H4 (cell line): ENCODE measurements at places on chromosomes 1 and 21. TPM values are rescaled to one million over a fixed set of nuclear protein-coding genes. Genes with fewer than 3 reads are reported as not detected.

DNA sequence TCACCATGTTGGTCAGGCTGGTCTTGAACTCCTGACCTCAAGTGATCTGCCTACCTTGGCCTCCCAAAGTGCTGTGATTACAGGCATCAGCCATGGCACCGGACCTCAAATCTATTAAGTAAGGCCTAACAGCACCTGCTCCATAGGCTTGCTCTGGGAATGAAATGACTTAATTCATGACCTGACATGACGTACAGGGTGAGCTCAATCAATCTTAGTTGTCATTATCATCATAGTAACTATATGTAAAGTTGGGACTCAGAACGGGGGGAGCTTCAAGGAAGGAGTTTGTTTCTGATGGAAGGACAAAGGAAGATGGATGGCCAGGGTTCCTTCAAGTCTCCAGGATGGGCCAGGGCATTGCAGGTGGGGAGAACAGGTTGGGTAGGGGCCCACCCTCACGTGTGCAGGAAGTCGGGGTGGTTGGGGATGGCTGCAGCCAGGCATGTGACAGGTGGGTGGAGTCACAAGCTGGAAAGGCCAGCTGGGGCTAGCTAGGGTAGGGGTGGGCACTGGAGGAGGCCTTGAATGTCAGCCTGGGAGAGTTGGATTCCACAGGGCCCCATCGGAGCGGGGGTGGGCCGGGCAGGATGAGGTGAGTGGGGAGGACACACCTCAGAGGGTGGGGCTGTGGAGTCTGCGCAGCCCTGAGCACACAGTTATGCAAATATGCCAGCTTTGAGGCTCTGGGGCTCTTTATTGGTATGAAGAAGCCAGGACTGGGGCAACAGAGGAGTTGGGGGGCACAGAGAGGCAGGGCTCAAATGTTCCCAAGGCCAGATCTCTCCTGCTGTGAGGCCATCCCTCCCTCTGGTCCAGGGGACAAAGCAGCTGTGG, 9.6 kb downstream of the TRIM62 start:
- DNase-seq, result no peak

- peak; percentile 19 for DNase-seq
Measured at GRCh38 chr1:174222166-174222949, 63.0 kb downstream of the RABGAP1L start.

The TIAM1 gene
- 9.4 TPM in 2 replicates for total RNA-seq

The PROX1 gene
- total RNA-seq, result 0.14 and 0.21 TPM in 2 replicates

The TBCE gene
- total RNA-seq, result 32.9 and 41.2 TPM in 2 replicates

- DNase-seq, result no peak
Measured at GRCh38 chr21:44300262-44300959, 558 bp downstream of the PFKL start.

GRCh38 chr1:47675721-47676120, 237.9 kb downstream of the FOXD2 start:
- no peak for DNase-seq

The SLC35F3 gene
- not detected in 2 replicates for total RNA-seq

DNA sequence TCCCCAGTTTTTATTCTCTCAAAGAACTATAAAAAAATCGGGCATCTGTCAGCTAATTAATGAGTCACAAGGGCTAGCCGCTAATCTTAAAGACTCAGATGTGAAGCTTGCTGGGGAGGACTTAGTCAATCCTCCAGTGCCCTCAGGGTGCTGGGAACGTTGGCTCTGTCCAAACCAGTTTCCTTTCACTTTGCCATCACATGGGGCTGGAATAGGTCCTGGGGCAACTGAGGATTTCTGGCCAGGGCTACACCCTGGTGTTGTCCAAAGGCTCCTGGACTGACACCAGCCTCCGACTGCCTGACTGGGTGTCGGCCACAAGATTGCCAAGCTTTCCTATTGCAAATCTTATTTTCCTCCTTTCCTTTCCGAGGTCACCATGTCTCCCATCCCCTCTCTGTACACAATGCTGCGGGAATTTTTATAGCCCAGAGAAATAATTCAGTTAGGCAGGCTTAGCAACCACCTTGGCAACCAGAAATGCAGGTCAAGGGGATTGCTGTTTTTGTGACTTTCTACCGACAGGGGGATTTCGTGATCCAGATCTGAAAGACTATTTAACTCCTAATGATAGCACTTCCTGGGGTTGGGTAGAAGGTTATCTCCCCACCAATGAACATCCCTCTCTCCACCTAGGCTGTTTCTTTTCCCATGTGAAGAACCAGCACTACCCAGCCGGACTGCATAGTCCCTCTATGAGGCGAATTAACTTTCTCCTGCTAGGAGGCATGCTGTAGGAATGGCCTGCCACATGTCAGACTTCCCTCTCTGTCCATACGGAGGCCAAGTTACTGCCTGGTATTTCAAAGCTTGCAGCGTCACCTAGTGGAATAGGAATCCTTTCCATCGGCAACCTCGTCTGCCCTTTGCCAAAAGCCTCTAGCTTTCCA, 29.9 kb upstream of the CTBS start:
- peak; percentile 76 for DNase-seq

DNA sequence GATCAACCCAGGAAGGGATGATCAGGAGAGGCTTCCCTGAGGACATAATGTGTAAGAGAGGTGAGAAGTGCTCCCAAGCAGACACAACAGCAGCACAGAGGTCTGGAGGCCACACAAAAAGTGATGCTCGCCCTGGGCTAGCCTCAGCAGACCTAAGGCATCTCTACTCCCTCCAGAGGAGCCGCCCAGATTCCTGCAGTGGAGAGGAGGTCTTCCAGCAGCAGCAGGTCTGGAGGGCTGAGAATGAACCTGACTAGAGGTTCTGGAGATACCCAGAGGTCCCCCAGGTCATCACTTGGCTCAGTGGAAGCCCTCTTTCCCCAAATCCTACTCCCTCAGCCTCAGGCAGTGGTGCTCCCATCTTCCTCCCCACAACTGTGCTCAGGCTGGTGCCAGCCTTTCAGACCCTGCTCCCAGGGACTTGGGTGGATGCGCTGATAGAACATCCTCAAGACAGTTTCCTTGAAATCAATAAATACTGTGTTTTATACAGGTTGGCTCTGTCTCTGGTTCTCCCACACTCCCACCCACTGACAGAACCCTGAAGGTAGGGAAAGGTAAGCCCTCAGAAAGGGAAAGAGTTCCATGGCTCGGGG, 5.0 kb downstream of the GJB3 start:
- no peak for DNase-seq

GRCh38 chr1:3691421-3692204, 39.3 kb downstream of the TP73 start:
- no peak for DNase-seq
